ENCODE measurements at places on chromosomes 4 and X. TPM values are rescaled to one million over a fixed set of nuclear protein-coding genes. Genes with fewer than 3 reads are reported as not detected.
A peak's percentile ranks its signal among the peaks of the same experiment; 100 is the strongest.

DNA sequence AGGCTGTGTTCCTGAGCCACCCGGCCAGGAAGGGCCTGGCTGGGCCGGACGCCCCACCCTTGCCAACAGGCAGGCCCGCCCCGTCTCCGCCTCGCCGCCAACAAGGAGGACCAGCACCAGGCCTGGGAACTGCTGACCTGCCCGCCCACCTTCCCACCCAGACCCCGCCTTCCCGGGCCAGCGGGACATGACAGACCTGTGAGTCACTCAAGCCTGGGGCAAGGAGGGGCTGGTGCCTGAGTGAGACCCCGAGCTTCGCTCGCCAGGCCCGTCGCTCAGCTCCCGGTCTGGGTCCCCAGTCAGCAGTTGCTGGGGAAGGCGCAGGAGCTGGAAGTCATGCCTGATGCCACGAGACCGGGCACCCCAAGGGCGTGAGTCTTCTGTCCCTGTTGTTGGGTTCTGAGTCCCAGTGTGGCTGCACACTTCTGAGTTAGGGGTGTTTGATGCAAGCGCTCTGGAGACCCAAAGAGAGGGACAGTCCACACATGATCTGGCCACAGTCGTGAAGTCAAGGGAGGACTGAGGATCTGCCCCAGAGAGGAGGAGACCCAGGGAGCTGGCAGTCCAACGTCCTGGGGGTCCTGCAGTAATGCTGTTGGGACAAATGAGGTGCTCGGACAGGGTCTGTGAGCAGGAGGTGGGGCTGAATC lies at the start of gene DNASE1L1:
Gene DNASE1L1, minus strand, starts transcription at position 33 of the 650 bp plus-strand sequence. CDS start 3,686 bp downstream, outside the sequence.
- H3K27me3 ChIP-seq = no peaks in the 10 kb centered on the region
- H3K36me3 ChIP-seq = no peaks in the 10 kb centered on the region
- peaks cover 4% of the 10 kb centered on the region for H3K4me1 ChIP-seq
- DNase-seq = peak; percentile 94

GRCh38 chr4:40186665-40187014 lies 10.2 kb upstream of the RHOH start:
- no peak for DNase-seq
- H3K27me3 ChIP-seq = no peaks in the 10 kb centered on the region
- no peak overlapping the region for H3K4me3 ChIP-seq
- no peaks in the 10 kb centered on the region for H3K4me1 ChIP-seq
- no peak overlapping the region for H3K27ac ChIP-seq

- H3K36me3 ChIP-seq = no peaks in the 10 kb centered on the region
- no peaks in the 10 kb centered on the region for H3K27me3 ChIP-seq
- no peak for DNase-seq
Observed at GRCh38 chrX:39528161-39528916, 569.4 kb downstream of the BCOR start.

The FGF2 gene
- 11.1 TPM for total RNA-seq

The HPGD gene
- not detected for total RNA-seq

The UGT2A3 gene
- not detected for total RNA-seq

The GC gene
- total RNA-seq = not detected

The RHOXF2 gene
- total RNA-seq = not detected

The NIPAL1 gene
- total RNA-seq = 0.05 TPM

Data from SJCRH30 (cell line).